ENCODE measurements at places on chromosomes 1 and 21. TPM values are rescaled to one million over a fixed set of nuclear protein-coding genes. Genes with fewer than 3 reads are reported as not detected.

DNA sequence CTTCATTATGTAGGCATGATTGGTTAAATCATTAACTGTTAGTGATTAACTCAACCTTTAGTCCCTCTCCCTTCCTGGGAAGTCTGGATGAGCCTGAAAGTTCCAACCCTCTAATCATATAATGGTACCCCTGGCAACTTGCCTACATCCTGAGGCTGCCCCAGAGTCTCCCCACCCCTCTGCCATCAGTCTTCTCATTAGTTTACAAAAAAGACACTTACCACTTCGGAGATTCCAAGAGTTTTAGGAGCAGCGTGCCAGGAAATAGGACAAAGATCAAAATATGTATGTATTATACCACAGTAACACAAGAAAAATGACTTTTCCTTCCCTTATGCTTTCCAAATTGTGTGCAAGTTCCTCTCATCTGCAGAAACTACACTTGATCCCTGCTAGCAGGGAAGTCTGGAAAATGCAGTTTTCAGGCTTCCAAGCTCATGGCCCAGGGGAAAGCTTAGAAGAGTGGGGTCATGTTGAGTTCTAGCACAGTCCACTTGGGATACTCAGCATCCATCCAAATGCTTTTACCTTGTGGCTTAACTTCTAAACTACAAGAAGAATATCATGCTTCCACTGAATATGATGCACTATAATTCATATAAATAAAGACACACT is 64.6 kb upstream of the PPIH start:
- no peak for DNase-seq

- peak; percentile 63 for DNase-seq
Observed at GRCh38 chr1:112688781-112689193, 14.3 kb downstream of the MOV10 start.

DNA sequence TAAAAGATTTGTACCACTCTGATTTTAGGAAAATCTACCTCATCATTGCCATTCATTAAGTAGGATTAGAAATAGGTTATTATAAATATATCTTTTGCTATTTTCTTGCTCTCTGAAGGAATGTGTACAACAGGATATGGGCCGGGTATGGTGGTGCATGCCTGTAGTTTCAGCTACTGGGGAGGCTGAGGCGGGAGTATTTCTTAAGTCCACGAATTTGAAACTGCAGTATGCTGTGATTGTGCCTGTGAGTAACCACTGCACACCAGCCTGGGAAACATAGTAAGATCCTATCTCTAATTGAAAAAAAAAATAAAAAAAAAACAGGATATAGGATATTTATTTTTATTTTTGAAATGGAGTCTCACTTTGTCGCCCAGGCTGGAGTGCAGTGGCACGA is 50.0 kb downstream of the CLIC4 start:
- no peak for DNase-seq

GRCh38 chr1:150925080-150925479 is 1.1 kb upstream of the SETDB1 start:
- DNase-seq: no peak

Gene KDF1
- not detected for total RNA-seq

GRCh38 chr1:30798389-30799232 is 41.0 kb upstream of the LAPTM5 start:
- no peak for DNase-seq

Gene TNFAIP8L2
- total RNA-seq: not detected

Gene TMEM52
- total RNA-seq: not detected

Gene ADAMTS4
- total RNA-seq: 109 TPM

- DNase-seq: no peak
Observed at GRCh38 chr1:235919127-235919832, 52.6 kb upstream of the LYST start.

DNA sequence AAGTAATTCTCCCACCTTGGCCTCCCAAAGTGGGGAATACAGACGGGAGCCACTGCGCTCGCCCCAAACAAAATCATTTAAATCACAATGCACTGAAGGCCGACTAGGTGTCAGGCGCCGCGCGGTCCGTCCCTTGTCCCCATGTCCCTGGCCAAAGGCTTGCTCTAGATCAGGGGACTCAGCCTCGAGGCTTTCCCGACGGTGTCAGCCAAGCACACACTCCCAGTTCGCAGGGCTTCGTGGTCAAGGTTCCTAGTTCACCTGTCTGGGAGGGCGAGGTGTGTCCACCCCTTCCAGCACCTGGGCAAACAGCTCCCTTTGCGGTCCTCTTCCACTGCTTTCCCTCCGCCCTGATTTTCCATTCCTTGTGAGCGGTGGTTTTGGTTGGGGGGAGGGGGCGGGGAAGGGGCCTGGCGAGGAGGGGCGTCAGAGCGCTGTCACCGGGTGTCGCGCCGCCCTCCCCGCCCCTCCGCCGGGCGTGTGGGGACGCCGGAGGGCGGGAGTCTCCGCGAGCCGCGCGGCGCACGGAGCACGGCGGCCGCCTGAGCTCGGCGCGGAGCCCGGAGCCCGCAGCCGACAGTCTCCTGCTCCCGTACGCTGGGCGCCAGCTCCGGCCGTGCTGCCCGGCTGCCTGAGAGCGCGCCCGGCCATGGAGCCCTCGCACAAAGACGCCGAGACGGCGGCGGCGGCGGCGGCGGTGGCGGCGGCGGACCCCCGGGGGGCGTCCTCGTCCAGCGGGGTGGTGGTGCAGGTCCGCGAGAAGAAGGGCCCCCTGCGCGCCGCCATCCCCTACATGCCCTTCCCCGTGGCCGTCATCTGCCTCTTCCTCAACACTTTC is at the start of gene STUM:
STUM (plus strand) TSS at position 509 of the 838 bp plus-strand sequence; CDS start at position 650, 141 bp downstream.
- no peak for DNase-seq

Gene CD1E
- total RNA-seq: not detected

DNA sequence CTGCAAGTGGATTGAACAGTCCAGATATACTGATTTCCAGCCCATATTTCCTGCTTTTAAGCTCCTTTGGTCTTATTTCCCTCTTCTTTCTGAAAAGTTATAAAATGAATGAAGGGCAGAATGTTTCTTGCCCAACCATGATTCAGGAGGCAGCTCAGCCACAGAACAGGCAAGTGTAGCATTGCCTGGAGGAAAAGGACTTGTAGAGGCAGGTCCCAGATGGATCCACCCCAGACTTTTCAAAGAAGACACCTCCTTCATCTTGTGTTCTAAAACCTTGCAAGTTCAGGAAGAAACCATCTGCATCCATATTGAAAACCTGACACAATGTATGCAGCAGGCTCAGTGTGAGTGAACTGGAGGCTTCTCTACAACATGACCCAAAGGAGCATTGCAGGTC is at the start of gene CLCA2:
CLCA2 (plus strand) TSS at position 299 of the 400 bp plus-strand sequence; CDS start at position 376, 77 bp downstream.
- DNase-seq: no peak

Gene SPATA21
- not detected for total RNA-seq

- no peak for DNase-seq
Observed at GRCh38 chr1:94100785-94101612, 19.9 kb downstream of the ABCA4 start.

DNA sequence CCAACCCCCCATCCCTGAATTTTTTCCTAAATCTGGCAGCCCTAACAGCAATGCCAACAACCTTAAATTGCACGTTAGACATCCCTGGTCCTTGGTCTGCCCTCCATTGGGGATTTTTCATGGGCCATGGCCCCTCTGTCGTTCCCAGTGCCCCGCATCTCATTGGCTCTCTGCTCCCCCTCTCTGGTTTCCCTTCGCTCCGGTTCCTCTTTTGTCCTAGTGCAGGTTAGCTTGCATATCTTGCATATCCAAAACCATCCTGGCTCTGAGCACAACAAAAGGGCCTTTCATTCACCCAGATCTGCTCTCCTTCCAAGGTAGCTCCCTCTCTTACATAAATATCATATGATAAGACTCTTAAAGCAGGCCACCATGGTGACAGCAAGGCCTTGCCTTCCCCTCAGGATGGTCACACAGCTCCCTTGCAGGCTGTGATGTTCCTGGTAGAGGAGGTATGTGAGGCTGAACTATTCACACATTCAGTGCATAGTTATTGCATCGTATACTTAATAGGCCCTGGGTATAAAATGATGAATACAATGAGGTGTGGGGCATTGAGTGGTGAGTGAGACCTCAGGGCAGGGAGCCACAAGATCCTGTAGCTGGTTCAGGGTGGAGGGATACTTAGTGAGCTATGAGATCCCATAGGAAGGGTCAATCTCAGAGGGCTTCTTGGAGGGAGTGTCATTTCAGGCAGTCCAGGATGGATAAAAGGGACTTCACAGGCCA is 45.2 kb downstream of the TENT5C start:
- no peak for DNase-seq

DNA sequence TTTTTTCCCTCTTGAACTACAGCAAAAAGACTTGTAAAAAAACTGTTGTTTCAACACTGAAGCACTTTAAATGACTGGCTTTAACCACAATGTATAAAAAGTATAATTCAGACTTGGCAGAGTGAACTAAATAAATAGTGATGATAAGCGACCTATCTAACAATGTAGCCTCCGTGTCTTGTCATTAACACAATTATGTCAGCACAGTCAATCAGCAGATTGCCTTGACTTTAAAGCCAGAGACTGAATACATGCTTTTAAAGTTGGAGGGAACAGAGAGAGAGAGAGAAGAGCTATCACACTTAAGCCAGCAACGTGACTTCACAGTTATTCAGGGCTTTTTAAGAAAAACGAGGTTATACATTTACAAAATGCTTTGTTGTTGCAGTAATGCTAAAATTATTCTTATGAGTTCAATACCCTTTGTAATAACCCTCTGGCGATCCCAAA is 378.1 kb downstream of the LMO4 start:
- DNase-seq: no peak

- peak; percentile 57 for DNase-seq
Observed at GRCh38 chr1:37945743-37946702, 830 bp downstream of the INPP5B start.

Gene SPRR4
- not detected for total RNA-seq
